ENCODE measurements at places on chromosomes 2 and 18.

DNA sequence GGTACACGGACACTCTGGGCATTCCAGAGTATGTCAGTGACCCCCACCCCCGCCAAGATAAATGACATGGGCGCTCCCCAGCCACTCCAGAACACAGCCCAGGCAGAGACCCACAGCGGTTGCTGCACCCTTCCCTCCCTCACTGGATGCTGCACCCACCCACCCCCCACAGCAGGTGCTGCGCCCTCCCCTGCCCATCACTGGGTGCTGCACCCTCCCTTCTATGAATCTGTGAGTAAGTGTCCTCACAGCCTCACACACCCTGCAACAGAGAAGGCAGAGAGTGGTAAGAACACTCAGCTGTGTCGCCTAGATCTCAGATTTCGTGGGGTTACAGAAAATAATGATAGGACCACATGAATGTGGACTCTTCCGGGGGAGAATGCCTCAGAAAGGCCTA is 23.5 kb downstream of the CHMP1B start:
- no peak for DNase-seq

DNA sequence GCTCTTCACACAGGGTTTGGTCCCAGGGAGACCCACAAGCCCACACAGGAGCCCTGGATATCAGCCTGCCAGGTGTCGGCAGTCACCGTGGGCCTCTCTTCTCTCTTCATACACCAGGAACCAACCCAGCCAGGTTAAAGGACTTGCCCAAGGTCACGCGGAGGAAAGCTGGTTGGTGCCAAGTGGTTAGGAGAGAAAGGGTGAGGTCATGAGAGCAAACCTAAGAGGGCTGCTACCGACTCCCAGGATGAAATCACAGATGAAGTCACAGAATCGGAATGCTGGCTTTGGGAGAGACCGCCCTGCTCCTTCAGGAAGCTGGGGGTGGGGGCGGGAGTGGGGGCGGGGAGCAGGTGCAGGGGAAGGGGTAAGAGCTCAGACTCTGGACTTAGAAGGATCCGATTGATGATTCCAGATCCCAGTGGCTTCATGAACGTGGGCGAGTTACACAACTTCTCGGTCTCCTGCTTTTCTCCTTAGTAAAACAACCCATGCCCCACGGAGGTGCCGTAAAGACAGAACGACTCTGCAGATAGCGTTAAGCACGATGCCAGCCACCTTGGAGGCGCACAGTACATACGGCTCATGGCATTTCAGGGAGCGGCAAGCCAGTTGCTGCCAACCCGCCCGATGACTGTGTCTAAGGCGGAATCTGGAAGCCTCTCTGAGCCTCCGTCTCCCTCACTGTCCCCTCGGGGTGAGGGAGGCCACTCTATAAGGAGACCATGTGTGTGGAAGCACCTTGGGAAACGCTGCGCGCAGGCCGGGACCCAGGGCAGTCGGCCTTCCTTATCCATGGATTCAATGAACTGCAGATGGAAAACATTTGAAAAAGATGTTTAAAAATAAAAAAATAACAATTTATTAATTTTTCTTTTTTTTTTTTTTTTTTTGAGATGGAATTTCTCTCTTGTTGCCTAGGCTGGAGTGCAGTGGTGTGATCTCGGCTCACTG is 23.0 kb upstream of the TAF1B start:
- no peak for DNase-seq

GRCh38 chr18:59715966-59716369 is 18.7 kb upstream of the CCBE1 start:
- no peak for DNase-seq

DNA sequence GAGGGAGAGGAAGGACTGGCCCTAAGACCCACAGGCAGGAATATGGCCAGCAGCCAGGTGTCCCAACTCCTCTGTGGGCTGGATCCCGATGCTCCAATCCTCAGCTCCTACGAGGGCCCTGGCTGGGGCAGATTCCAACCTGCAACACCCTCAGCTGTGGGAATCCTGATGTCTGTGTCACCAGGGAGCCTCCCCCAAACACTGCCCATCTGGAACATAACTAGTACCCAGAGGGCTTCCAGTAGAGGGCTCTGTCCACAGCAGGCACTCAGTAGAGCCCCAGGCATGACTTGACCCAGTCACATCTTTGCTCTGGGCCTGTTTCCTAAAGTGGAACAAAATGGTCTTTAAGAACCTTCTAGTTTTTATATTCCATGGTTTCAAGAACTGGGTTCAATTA is 20.6 kb upstream of the LOXHD1 start:
- no peak for DNase-seq

DNA sequence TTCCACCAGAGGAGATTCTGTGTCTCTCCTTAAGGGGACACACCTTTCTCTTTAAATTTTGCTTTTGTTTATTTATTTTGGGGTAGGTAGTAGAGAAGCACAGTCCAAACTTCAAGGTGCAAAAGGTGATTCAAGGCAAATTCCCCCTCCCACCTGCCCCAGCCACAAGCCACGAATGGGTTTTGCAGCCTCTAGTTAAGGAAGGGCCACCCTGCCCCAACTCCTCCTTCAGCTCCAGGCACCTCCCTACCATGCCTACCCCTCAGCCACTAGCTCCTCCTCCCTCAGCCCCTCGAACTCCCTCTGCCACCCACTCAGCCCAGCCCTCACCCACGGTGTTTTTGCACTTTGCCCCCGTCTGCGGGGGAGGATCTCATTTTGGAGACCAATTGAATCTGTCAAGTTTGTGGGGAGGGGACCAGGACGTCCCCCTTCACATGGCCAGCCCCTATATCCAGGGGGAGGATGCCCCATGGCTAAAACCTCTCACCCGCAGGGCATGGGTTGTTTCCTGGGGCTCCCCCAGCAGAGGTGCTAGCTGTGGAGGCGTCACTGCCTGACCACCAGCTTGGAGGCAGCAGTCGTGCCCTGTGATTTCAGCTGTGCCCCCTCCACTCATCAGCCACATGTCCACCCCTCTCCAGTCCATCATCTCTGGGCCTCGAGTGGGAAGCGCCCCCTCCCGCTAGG is 4.5 kb downstream of the HAAO start:
- DNase-seq = no peak

- DNase-seq = no peak
Observed at GRCh38 chr2:8154270-8154669, 527.6 kb upstream of the ID2 start.

- DNase-seq = no peak
Observed at GRCh38 chr18:31646332-31647126, 37.9 kb downstream of the B4GALT6 start.

Measured in stimulated activated CD8-positive, alpha-beta memory T cell treated with anti-CD3 and anti-CD28 coated beads, Interleukin-7, amount 100 ng/mL, for 1 hour (primary cell).